ENCODE measurements at places on chromosomes 6 and 20.
A peak's percentile ranks its signal among the peaks of the same experiment; 100 is the strongest.

DNA sequence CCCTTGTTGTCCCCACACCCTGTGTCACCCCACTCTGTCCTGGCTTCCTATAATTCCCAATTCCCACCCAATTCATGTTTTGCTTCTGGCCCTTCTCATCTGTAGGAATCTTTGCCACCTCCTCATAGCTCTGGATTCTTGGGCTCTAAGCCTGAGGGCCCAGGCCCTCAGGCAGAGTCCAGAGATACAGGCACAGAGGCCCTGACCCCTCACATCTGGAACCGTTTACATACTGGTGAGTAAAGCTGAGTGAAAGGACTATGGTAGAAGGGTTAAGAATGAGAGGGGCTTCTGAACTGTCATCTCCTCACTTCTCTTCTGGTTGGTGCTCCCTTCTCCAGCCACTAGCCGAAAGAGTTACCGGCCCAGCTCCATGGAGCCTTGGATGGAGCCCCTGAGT, 13.6 kb downstream of the PRRC2A start:
- DNase-seq: no peak

- no peak for DNase-seq
Measured at GRCh38 chr20:43681468-43681942, 14.6 kb downstream of the MYBL2 start.

DNA sequence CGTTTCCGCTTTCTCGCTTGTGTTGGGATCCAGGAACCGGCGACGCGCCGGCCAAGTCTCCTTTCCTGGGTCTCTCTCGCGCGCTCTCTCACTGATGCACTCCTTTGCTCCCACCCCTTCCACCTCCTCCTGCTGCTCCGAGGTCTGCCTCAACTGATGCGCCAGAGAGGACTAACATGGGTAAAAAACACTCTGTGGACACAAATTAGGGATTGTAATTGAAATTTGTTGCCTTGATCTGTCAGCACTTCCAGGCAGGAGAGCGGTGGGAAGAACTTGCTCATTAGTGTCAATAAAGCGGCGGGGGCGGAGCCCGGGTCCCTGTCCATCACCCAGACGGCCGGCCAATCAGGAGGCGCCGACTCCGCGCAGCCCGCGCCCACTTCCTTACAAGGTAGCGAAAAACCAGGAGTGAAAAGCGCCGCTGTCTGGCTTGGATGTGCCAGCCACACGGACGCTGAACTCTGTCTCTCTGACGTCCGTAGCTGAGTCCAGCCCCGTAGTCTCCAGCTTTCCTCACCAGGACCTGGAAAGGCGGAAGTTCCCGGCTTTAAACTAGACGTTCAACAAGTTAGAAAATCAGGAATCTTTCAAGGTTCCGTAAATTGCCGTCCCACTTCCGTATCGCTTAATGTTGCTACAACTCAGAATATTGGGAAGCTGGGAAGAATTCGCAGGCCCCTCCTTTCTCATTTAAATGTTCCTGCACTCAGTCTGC, at the start of gene TBX18:
Gene TBX18 (minus strand): TSS at position 267 of the 718 bp plus-strand sequence. CDS start 417 bp downstream, outside the sequence.
- no peak for DNase-seq

DNA sequence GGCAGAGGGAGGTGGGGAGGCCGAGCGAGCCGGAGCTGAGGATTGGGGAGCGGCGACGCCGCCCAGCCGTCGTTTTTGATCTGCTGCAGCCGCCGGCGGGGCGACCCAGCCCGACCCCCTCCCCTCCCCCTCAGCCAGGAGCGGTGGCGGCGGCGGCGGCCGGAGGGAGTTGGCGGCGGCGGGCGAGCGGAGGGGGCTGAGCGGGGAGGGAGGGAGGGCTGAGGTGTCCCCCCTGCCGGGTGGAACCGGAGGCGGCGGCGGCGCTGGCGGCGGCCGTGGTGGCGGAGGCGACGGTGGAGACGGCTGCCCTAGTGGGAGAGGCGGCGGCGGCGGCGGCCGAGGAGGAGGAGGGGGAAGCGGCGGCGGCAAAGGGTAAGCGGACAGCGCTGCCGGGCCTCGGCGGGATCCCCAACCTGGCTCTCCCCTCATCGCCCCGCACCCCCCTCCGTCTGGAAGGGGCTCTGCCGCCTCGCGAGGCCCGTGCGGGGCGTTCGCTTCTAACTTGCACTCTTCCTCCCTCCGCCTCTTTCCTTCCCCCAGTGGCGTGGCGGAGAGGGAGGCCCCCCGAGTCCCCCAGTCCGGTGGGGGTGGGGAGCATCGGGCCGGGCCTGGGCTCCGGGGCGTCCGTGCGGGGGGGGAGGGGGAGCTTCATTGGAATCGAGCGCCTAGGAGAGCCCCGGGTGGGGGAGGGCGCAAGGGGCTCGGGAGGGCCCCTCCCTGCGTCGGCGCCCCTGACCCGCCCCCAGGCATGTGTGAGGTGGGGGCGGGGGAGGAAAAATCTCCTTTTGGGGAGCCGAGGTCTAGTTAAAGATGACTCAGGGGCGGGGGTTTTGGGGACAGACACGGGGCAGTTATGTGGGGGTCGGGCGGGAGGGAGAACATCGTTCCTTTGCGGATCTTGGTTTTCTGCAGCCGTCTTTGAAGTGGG, at the start of gene TAB2:
Gene TAB2 (plus strand): TSS at position 69 of the 928 bp plus-strand sequence. CDS start 52,286 bp downstream, outside the sequence.
- DNase-seq: no peak

DNA sequence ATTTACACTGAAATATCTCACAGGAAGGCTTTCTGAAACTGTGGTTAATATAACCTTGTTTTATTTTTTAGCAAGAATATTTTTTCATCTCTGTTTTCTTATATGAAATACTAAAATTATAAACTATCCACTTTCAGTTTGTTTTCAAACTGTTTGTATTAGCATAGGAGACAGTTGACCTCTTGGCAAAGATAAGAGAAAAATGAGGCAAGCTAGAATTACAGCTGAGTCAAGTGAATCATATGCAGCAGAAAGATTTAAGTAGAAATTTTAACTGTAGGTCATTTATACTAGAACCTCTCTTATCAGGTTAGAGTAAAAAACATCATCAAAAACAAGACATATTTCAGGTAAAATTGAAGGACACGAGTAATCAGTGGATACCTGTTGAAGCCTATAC, 792.6 kb downstream of the PHF3 start:
- DNase-seq: no peak

DNA sequence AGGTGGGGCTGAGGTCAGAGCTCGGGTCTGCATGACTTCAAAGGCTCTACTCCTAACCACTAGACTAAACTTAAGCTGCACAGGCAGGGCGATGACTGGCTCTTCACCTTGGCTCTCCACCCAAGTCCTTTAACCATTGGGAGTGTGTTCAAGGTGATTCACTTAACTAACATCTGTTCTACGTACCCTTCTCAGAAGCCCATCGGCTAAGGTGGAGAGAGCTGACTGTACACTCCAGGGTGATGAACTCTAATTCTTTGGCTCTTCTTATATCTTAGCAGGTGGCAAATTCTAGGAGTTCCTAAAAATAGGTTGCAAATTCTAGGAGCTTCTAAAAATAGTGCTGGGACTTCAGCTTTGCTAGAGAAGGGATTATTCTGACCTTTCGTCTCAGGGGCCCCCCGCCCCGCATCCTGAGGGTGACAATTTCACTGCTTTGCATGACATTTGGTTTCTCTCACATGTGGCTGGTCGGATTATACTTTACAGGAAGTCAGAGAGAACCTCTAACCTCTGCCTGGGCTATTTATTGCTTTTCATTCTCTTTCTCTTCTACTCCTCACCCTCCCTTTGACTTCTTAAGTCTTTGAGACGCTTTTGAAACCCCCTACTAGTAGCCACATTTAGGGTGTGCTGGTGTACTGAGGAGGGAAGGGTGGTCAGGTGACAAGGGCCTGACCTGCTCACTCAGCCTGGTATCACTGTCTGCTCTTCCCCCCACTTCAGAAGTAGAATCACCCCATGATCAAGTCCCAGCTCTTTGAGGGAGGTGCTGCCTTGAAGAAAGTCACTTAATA, 55.5 kb downstream of the PRDM1 start:
- DNase-seq: no peak

- no peak for DNase-seq
Measured at GRCh38 chr6:130239755-130240154, 17.0 kb upstream of the SAMD3 start.

- no peak for DNase-seq
Measured at GRCh38 chr20:20303320-20303719, 64.6 kb upstream of the INSM1 start.

- DNase-seq: no peak
Measured at GRCh38 chr20:46398963-46399362, 7.5 kb downstream of the ELMO2 start.

- no peak for DNase-seq
Measured at GRCh38 chr6:18400831-18401446, 13.8 kb downstream of the RNF144B start.

- no peak for DNase-seq
Measured at GRCh38 chr6:50239853-50240252, 190.1 kb upstream of the DEFB112 start.

DNA sequence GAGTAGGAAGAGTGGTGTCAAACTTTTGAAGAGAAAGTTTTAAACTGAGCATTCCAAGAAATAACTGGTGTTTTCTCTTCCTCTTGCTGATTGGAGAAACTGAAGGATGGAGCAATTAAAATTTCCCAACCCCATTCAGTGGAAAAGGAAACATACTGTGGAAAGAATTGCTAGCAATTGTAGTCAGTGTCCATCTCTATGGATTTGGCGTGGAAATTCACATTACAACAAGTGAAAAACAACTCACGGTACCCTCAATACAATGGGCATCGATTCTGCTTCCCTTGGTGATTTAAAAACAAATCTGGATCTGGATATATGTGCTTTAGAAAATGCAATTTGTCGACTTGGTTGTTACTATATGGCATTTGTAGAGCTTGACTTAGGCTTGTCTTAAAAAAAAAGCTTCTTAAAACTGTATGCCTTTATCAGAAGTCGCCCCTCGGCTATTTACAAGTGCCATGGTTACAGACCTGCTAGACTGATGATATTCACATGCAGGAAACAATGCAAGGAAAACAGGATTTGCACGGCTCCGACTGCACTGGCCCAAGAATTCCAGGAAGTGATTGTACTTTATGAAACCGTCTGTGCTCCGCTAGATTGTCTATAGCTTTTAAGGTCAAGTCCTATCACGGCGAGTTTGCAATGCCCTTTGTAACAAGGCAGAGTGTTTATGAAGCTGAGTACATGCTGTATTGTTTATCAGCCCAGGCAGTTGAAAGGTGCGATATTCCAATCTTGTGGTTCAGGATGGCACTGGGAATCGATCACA, 131.7 kb upstream of the PHACTR1 start:
- no peak for DNase-seq

- peak; percentile 94 for DNase-seq
Measured at GRCh38 chr20:22402550-22402949, 181.8 kb downstream of the FOXA2 start.

- DNase-seq: peak; percentile 56
Measured at GRCh38 chr6:34145161-34146020, 496 bp downstream of the GRM4 start.

DNA sequence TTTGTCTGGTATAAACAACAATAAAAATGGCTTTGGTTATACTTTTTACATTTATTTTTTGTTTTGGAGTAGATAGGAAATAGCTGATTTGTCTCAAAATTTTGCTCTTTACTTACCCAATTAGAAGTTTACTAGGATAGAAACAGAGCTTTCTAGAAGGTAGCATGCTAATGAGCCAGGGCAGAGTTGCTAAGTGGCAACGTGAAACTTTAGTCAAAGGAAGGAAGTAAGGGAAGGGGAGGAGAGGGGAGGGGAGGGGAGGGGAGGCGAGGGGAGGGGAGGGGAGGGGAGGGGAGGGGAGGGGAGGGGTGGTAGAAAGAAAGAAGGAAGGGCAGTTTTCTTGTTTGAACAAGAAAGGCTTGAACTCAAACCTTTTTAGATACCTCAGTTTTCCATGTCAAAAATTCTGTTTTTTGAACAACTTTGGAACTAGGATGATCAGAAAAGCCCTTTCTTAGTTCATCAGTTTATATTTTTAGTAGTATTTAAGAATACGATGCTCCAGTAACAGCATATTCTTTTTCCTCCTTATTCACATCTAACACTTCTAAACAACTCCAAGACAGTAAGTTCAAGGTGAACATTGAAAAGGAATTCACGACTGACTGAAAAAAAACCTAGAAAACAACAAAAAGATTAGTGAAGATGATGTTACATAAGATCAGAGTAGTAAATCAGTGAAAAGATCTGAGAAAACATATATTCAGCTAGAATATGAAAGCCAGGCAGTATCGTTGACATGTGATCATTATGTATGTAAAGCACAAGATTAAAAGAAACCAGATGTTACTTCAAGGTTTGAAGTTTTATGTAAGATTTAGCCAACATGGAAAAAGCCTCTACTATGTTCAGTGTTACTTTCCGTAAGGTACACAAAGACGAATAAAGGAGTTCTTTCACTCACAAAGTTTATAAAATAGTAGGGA, 263.4 kb downstream of the ARHGAP18 start:
- DNase-seq: no peak

GRCh38 chr6:107620732-107621131, 130.8 kb downstream of the SOBP start:
- no peak for DNase-seq

GRCh38 chr20:20207872-20208271, 155.5 kb downstream of the CFAP61 start:
- no peak for DNase-seq

DNA sequence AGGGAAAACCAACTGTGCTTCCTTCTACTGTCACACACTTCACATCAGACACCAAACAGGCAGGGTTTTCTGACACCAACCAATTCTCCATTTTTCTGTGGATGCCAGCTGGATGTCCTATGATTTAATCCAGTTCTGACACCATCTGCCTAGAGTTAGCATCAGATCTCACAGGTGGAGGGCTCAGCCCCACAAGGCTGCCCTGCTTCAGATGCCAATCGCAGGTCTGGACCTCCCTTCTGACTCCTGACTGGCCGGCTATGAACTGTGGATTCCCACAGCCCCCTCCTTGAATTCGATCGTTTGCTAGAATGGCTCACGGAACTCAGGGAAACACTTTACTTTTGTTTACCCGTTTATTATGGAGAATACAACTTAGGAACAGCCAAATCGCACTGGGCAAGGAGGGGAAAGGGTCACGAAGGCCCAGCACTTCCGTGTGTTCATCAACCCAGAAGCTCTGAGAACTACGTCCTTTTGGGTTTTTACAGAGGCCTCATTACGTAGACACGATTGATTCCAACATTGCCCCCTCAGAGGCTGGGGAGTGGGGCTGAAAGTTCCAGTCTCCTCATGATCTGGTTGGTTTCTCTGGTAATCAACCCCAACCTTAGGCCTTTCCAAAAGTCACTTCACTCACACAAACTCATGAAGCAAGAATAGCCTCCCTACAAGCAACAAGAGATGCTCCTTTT, 25.4 kb upstream of the MAS1 start:
- no peak for DNase-seq

DNA sequence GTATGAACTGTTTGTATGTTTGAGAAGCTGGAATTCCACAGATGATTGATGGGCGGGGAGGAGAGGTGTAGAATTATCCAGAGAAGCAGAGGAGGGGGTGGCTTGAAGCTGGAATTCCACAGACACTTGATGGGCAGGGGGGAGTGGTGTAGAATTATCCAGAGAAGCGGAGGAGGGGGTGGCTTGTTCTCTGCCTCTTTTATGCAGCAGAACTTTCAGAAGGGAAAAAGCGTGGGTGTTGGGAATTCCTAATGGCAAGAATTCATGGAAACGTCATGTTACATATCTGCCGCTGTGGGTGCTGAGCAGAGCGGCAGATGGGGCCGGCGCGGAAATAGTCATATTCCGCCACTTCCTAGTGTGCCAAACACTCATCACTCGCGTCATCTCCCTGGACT, 167.9 kb upstream of the KCNG1 start:
- no peak for DNase-seq

GRCh38 chr20:35629427-35630145, 14.0 kb downstream of the SPAG4 start:
- DNase-seq: no peak

- no peak for DNase-seq
Measured at GRCh38 chr6:74939721-74940620, 265.9 kb downstream of the COL12A1 start.
